ENCODE measurements at places on chromosomes 5 and 9.

- no peak for DNase-seq
These were observed 207.2 kb upstream of the DAPK1 start for GRCh38 chr9:87290241-87291052.

- DNase-seq: no peak
These were observed 902.3 kb downstream of the EFNA5 start for GRCh38 chr5:106768392-106768791.

GRCh38 chr5:17951392-17952169 lies 317.3 kb downstream of the TAF11L14 start:
- DNase-seq: peak; percentile 47

DNA sequence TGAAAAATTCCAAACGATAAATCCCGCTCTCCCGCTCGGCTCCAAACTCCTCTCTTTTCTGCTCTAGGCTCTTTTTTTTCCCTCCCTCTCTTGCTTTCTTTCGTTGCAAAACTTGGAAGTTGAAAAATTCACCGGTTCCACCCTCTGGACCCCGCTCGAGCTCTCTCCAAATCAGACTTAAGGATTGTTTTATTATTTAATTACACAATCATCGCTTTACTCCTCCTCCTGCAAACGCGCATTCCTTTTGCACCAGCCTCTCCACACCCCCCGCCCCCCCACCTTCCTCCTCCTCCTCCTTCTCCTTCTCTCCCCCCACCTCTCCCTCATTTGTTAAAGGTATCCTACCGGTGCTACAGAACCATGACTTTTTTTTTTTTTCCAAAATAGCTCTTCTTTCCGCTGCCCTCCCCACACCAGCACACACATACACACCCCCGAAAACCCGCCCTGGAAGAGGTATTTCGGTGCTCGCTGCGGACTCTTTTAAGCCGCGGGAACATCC lies 535 bp upstream of the NFIB start:
- DNase-seq: peak; percentile 70

DNA sequence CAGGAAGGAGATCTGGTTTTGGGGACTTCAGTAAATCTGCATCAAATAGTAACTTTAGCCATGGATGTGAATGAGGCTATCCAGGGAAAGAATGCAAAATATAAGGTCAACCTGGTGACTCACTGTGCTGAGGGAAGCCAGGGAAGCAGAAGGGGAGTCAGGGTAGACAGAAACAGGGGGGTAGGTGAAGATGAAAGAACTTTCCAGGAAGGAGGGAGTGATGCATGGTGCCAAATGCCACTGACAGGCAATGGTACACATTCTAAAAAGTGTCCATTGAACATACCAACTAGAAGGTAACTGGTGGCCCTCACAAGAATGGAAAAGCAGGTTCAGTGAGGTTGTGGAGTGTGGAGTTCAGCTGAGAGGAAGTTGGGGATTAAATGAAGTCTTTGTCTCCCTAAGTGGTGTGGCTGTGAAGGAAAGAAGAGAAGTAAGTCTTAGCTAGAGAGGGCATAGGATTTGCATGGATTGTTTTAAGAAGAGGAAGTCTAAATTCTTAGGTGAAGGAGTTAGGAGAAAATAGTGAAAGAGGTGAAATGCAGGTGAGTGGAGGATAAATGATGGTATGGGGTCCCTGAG lies 35.5 kb downstream of the PALM2AKAP2 start:
- no peak for DNase-seq

GRCh38 chr9:74920944-74921626 lies 31.6 kb downstream of the C9orf40 start:
- DNase-seq: no peak

- DNase-seq: no peak
These were observed 274.4 kb downstream of the EFNA5 start for GRCh38 chr5:107396351-107396690.
